Mammary microvascular endothelial cell (primary cell): ENCODE measurements at places on chromosomes 16 and 17. TPM values are rescaled to one million over a fixed set of nuclear protein-coding genes. Genes with fewer than 3 reads are reported as not detected.

Gene ZNF597
- total RNA-seq = 1.3 and 1.5 TPM in 2 replicates

Gene MYADML2
- total RNA-seq = not detected in 2 replicates

Gene NSRP1
- total RNA-seq = 5.3 and 10.8 TPM in 2 replicates

Gene ACE
- 13.5 and 15.8 TPM in 2 replicates for total RNA-seq

Gene PRAC2
- not detected in 2 replicates for total RNA-seq
